ENCODE measurements at places on chromosomes 11 and 22. TPM values are rescaled to one million over a fixed set of nuclear protein-coding genes. Genes with fewer than 3 reads are reported as not detected.
A peak's percentile ranks its signal among the peaks of the same experiment; 100 is the strongest.

DNA sequence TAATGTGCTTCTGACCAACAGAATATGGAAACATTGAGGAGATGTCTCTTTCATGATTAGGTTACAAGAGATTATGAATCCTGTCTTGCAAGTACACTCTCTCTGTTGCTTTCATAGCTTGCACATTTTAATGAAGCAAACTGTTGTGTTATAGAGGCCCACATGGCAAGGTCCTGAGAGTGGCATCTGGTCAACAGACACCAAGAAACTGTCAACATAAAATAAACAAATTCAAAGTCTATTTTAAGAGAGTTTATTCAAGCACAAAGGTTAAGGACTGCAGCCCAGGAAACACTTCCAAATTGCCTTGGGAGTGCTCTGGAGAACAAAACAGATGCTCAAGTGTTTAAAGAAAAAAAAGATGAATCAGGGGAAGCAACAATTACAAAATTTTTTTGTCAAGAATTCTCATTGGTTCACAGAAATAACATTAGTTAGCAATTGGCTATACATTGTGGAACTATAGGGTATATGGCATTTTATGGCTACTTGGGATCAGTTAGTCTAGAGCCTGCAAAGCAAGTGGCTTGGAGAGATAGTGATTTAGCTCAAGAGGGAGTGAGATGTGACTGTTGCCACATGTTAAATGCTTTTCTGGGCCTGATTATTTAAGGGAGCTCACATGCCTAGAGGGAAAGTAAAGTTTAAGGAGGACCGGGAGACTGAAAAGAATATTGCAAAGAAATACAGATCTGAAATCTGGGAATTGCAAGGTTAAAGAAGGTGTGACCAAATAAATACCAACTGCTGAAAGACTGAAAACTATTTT, 54.6 kb downstream of the CTSC start:
- no peak for DNase-seq

DNA sequence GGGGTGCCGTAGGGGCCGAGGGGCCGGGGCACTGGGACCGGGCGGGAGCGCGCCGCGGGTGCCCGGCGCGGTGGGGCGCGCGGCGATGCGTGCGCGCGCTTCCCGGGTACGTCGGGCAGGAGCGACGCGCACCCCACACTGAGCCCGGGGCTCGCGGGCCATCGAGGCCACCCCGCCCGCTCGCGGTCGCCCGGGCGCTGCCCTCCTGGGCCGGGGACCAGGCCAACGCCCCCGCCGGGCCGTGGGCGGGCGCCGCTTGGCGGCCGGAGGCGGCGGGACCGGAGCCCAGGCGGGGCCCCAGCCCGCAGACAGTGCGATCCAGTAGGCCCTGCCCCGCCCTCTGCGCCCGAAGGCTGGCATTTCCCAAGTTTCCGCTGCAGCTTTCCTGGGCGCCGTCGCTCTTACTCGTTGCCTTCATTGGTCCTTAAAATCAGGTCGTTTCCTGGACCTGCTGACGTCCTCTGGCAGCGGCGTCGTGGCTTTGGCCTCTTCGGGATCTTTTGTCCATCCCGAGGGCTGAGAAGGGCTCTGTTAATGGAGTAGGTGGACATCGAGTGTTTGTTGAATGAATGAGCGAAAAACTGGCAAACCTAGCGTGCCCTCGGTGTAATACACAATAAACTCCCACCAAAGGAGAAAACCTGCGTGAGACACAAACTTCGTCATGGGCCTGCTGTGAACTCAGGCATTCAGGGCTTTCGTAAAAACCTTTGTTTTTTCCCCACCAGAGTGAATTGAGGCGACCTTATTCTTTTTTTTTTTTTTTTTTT, 638 bp downstream of the PARVA start:
- DNase-seq: peak; percentile 71

GRCh38 chr22:37026325-37026724, 6.8 kb downstream of the MPST start:
- DNase-seq: no peak

DNA sequence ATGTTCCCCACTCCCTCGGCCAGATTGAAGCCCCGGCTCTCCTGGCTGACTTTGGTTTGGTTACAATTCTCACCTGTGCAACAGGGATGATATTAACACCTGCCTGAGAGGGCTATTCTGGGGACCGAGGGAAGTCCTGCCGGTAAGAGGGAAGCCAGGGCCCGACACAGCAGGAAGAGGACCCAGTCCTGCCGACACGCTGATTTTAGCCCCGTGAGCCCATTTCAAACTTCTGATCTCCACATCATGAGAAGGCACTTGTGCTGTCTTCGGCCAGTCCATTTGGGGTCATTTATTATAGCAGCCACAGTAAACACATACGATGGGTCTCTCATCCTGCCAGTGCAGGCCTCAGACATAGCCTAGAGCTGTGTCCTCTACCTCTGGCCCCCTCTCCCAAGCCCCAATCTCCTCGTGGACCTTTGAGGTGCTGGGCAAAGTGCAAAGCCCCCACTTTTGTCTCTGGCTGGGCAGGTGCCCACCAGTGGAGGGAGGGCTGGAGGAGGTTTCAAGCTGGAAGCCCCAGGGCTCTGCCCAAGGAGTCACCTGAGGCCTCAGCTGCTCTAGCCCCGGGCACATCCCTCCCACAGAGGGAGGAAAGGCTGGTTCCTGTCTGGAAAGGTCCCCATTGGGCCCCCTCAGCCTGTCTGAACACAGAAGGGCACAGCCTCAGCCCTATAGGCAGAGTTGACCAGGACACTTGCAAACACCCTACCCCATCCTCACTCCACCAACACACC, 59.1 kb upstream of the FGF3 start:
- no peak for DNase-seq

- peak; percentile 35 for DNase-seq
Measured at GRCh38 chr22:30694171-30694639, 469 bp upstream of the OSBP2 start.

GRCh38 chr11:86804951-86805350, 4.6 kb downstream of the PRSS23 start:
- DNase-seq: no peak

DNA sequence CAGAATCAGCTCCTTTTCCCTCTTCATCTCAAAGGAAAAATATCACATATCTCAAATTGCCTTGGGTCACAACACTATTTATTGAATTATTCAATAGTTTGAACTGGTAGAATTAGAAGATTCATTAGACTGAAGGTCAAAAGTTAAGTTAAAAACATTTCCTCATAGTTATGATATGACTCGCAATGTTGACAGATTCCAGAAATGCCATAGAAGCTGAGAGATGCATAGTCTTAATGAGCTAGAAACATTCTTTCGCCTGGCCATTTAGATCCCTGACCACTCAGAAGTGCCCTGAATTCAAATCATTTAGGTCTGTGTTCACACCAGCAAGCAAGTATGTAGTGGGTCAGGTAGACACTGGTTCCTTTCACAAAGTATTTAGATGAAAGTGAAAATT, 44.4 kb downstream of the FAT3 start:
- DNase-seq: peak; percentile 42

DNA sequence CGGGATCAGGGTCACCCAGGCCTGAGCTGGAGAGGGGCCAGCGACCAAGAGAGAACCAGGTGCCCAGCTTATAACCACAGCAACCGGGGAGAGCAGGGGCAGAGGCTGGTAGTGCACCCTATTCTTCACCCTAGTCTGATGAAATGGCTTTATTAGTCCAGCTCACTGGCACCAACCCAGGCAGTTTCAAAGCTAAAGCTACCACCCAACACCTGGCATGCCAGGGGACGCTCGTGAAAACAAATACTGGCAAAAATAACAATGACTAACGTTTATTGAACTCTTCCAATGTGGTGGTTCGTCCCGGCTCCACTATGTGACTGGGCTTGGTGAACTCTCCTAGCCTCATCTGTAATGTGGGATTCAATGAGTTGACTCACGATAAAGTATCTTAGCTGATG, 30.6 kb downstream of the SCGB1A1 start:
- no peak for DNase-seq

- DNase-seq: no peak
Measured at GRCh38 chr11:63680834-63681320, 423 bp upstream of the RTN3 start.

GRCh38 chr11:100777736-100778135, 90.6 kb downstream of the ARHGAP42 start:
- DNase-seq: no peak

- DNase-seq: peak; percentile 57
Measured at GRCh38 chr22:46714550-46714949, 23.5 kb downstream of the CERK start.

GRCh38 chr22:40757071-40757470, 62.1 kb downstream of the SLC25A17 start:
- peak; percentile 69 for DNase-seq

DNA sequence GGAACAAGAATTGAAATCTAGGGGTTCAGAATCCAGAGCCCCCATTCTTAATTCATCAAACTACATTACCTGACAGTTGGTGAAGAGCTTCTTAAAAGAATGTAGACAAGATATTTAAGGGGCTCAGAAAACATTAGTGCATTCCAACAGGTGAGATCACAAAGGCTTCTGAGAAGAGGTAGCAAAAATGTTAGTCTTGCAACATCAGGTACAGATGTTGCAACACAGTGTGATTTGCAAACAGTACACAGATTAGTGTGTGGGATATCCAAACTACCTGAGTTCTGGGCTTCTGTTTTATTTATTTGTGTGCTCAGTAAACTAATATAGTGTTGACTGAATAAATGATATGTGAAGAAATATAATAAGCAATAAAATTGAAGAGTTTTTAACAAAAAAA, 11.8 kb downstream of the CASP4 start:
- DNase-seq: no peak

DNA sequence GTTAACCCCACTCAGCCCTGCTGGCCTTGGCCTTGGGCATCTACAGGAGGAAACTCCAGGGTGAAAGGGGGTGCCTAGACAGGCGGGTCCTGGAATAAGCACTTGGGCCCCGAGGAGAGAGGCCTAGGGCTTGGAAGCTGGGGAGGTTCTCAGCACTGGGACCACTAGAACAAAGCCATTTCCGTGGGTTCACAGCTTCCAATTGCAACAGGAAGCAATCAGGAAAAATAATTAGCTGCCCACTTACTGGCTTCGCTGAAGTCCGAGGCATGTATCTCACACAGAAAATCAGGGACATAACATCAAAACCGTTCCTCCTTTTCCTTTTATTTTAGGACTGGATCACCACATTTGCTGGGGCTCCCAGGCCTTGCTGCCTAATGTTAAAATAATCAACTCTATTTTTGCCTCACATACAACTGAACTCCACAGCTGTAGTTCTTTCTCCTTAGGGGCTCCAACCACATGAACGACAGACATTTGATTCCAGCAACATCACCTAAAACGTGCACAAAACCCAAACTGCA, 161.1 kb upstream of the GRK3 start:
- DNase-seq: peak; percentile 10

GRCh38 chr11:57357310-57357709, 19.2 kb downstream of the P2RX3 start:
- DNase-seq: no peak

GRCh38 chr11:45685964-45686537, 20.6 kb upstream of the CHST1 start:
- no peak for DNase-seq

DNA sequence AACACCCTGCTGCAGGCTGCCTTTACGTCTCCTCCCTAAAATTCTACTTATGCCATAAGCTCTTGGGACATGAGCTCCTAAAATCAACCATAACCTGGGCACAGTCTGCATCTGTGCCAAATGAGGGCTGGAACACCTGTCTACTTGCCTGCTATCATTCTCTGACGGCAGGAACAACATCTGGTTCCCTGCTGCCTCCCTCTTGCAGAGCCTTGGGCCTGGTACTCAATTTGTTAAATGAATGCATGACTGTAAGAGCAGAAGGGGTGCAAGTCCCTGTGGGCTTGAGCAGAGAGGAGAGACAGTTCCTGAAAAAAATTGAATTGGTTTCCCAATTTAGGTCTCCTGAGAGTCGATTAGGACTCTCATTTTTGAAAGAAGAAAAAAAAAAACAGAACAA, 66.7 kb upstream of the CSNK2A3 start:
- no peak for DNase-seq

OR51B4 gene
- not detected for total RNA-seq

RNF141 gene
- total RNA-seq: 18.6 TPM
